ENCODE measurements at places on chromosomes 12 and 14.

GRCh38 chr12:98490501-98491453 lies 24.6 kb upstream of the TMPO start:
- DNase-seq: peak; percentile 78

DNA sequence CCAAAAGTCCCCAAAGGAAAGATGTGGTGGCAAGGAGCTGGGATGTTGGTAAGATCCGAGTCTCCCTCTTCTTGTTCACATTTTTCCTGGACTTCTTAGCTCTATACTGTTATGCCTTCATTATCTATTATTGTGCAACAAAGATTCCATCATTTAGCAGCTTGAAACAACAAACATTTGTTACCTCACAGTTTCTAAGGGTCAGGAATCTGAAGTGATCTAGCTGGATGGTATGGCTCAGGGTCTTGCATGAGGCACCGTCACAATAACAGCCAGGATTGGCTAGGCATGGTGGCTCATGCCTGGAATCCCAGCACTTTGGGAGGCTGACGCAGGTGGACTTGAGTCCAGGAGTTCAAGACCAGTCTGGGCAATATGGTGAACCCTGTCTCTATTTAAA lies 51.1 kb upstream of the KRAS start:
- DNase-seq: no peak

- no peak for DNase-seq
Measured at GRCh38 chr12:56682323-56682722, 5.8 kb downstream of the PTGES3 start.

- no peak for DNase-seq
Measured at GRCh38 chr12:12720672-12721161, 3.5 kb downstream of the CDKN1B start.

GRCh38 chr14:61839507-61839906 lies 77.3 kb downstream of the SNAPC1 start:
- DNase-seq: no peak

DNA sequence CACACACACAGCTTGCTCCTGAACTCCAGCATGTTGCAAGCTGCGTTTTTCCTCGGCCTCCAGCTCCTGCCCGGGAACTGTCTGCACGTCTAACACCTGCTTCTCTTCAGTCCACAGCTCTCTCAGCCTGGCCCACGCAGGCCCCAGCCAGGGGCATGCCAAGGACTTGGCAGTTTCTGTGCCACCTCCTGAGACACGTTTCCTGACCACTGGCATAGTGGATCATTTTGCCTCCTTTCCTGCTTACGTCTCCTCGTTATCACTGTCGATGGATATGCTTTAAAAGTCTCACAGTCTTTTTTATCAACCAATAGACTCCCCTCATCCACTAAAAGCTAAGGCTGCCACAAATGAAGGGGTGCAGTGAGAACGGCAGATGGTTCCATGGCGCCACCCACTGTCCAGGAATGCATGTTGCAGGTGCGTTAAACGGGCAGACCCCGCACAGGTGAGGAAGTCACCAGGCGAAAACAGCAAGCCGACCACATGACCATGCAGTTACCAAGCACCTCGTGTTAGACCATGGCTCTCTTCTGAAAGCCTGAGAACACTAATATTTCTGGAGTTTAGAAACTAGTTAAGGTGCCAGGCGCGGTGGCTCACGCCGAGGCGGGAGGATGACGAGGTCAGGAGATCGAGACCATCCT lies 14.7 kb upstream of the TEAD4 start:
- peak; percentile 27 for DNase-seq

GRCh38 chr14:98916476-98916875 lies 355.5 kb downstream of the BCL11B start:
- no peak for DNase-seq

GRCh38 chr12:29612912-29613311 lies 115.4 kb upstream of the OVCH1 start:
- DNase-seq: no peak

DNA sequence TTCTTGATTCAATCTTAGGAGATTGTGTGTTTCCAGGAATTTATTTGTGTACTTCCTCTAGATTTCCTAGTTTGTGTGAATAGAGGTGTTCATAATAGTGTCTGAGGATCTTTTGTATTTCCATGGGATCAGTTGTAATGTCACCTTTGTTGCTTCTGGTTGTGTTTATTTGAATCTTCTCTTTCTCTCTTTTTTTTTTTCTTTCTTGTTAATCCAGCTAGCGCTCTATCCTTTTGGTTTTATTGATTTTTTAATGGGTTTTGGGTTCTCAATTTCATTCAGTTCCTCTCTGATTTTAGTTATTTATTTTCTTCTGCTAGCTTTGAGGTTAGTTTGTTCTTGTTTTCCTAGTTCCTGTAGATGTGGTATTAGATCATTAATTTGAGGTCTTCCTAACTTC lies 242.5 kb downstream of the SEC23A start:
- DNase-seq: no peak

DNA sequence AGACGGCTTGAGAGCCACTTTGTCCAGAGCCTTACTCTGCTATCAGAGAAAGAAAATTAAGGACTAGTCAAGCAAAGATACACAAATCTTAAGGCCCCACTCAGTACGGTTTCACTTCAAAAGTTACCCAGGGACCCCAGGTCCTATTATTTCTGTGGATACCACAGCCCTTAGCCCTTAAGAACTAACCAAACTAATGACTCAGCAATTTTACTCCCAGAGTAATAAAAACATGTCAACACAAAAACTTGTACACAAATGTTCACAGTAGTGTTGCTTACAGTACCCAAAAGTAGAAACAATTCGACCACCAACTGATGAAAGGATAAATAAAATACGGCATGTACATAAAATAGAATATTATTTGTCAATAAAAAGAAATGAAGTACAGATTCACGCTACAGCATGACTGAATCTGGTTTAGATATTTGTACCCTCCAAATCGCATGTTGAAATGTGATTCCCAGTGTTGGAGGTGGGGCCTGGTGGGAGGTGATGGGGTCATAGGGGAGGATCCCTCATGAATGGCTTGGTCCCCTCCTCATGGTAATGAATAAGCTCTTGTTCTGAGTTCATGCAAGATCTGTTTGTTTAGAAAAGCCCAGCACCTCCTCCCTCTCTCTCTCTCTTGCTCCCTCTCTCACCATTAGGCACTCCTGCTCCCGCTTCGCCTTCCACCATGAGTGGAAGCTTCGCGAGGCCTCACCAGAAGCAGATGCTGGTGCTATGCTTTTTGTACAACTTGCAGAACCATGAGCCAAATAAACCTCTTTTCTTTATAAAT lies 30.5 kb downstream of the AREL1 start:
- DNase-seq: no peak

- no peak for DNase-seq
Measured at GRCh38 chr12:71684081-71684480, 1.8 kb upstream of the TMEM19 start.

DNA sequence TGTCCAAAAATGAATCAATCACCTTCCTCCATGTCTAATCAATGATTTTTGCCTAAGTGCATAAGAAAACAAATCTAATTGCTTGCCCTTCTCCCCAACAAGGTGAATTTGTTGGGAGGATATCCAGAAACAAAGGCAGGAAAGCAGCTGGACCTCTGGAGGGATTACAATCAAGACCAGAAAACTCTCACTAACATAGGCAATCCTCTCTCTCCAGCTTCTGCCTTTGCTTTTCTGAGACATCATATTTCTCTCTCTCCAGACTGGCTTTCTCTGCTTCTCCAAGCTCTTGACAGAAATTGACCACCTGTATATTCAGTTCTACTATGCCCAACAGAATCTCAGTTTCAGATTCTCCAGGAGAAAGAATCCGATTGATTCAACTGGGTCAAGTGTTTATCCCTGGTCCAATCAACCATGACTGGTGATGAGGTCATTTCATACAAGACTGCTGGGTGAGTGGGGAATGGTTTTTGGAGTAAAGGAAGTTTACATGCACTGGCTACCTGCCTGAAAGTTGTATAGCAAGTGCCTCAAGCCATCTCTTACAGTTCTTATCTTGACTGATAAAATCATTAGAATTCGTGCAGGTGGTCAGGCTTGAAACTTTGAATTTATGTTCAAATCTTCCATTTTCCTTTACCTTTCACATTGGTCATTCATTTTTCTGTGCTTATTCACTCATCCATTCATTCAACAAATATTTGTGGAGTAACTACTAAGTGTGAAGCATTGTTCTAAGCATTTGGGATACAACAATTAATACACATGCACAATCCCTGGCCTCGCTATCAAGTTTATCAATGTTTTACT lies 22.2 kb upstream of the CFAP54 start:
- no peak for DNase-seq

DNA sequence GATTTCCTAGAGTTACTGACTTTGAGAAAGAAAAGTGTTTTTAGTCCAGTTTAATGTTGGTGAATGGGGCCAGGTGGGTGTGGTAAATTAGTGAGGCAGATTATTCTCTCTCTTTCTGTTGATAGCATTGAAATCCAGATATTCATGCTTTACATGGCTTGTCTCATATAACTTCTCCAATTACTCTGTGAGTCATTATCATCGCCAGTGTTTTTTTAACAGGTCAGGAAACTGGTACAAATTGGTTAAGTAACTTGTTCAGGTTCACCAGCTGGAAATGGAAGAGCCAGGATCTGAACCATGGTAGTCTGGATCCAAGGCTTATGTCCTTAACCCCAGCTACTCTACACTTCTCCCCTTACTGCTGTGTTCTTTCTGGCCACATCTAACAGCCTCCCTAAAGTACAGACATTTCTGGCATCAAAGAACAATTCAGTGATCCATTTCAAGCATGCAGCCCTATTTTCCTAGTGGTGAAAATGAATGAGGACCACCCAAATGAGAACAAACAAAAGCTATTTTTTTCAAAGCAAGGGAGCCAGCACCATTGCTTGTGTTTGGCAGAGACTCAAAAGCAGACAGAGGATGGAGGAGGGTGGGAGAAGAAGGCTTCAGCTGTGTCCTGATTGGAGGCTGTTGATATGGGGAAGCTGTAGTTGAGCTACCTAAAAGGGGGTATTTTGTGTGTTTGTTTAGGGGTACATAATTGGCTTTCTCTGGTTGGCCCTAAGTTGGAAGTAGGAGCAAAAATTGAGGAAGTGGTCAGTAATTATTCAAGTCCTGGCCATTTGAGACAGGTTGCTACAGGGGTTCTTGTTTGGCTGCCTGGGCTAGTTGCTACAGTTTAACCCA lies 1.7 kb downstream of the IRAK3 start:
- no peak for DNase-seq

DNA sequence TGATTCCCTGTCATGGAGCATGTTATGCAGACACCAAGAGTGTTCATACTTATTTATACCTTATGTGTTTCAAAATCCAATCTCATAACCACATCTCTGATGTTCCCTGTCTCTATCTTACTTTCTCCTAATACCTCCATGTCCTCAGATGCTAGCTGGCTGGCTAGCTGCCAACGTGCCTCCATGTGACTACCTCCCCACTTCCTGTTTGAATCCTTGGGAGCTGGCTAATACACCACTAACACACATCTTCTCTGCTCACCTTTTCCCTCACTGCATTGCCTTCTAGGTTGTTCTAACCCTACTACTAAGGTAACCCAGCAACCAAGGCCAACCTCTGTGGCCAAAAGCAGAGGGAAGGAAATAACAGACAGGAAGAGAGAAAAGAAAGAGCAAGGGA lies 27.3 kb downstream of the TTC5 start:
- no peak for DNase-seq

DNA sequence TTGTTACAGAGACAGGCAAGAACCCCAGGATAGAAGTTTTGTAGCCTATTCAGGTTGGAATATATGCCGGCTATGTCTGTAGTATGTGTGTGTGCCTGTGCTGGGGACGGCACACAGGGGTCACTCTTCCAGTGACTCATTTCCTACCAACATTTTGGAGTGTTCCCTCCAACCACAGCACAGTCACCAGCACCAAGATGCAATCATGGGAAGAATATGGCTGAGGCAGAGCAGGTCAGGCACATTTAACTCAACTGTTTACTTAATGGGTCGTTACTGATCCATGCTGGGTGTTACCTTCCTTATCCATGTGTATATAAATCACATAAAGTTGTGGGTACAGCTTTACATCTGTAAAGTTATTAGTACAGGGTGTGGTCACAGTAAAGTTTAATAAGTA lies 178.3 kb downstream of the PRKD1 start:
- DNase-seq: no peak

GRCh38 chr12:103832048-103832997 lies 8.7 kb downstream of the NT5DC3 start:
- DNase-seq: no peak

GRCh38 chr12:54360717-54361456 lies 3.4 kb downstream of the GPR84 start:
- DNase-seq: peak; percentile 43

- no peak for DNase-seq
Measured at GRCh38 chr12:40819436-40820108, 127.3 kb downstream of the CNTN1 start.

DNA sequence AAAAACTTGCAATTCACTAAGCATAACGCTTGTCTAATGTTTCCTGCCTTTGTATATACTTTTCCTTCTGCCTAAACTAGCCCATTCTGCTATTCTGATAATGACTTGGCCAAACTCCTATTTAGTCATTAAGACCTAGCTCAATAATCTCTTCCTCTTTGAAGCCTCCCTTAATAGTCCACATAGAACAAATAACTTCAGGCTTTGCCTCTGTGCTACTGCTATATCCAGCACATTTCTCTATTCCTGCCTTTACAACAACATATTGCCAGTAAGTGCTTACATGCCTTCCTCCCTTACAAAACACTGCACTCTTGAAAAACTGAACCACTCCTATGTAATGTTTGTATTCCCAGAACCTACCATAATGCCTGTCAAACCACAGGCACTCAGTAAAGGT lies 13.8 kb downstream of the PRICKLE1 start:
- DNase-seq: no peak

DNA sequence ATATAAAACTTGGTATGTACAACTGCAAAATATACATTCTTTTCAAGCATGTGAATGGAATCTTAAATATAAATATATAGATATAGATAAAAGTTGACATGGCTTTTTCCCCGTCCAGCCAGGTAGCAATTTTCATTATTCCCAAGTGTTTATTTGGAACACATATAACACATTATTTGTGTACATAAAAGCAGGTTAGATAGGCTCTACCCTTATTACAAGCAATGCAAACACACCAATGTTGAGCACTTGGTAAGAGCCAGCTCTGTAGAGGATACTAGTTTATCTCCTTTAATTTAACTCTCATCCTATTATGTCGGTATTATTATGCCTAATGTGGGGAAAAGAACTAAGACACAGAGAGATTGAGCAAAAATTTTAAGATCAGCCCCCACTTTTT lies 7.0 kb upstream of the INSM2 start:
- no peak for DNase-seq

DNA sequence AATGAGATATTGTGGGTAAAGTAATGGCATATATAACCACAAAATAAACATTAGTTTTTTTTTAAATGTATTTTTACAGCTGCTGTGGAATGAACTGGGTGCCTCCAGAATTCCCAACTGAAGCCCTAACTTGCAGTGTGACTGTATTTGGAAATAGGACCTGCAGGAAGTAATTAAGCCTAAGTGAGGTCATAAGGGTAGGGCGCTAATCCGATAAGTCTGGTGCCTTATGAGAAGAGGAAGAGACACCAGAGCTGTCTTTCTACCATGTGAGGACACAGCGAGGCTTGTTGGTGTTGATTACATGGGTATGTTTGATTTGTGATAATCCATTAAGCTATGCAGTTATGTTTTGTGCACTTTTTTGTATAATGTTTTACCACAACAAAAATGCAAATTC lies 136.8 kb downstream of the TPH2 start:
- DNase-seq: no peak
